ENCODE measurements at places on chromosomes 16 and 17.

DNA sequence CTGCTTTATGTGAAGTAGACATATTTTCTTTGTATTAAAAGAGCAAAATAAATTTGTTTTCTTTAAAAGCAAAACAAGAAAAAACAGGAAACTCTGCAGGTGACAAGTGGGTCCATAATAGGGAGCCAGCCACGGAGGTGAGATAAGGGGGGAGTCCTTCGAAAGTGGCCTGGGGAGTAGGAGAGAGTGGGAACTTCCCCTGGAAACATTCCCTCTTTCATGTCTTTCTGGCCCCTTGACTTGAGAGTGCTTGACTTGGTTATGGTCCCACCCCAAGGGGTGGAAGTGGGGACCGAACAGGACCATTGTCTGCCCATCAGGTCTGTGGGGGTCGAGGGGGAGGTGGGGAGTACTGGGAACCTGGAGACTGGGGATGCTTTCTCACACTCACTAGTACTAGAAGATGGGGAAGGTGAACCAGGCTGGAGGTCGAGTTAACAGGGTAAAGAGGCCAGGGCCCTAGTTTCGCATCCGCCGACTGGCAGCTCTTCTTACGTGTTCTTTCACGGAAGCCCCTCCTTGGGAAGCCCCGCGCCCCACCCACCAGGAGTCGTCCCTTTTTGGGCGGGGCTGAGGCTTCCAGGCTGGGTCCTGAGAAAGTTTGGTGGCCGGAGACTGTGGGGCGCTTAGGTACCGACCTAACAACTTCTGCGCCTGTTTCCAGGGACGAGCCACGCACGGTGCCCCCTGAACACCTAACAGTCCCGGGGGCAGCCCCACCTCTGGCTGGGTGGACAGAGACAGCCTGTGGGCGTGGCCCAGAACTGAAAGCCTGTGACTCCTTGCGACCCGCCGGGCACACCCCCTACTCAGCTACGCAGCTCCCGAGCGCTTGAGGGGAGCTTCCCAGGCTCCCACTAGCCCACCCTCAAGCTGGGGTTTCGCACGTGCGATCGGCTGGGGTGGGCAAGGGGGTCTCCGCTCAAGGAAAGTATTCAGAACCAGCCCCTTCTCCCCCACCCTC lies 790 bp downstream of the TRADD start:
- peak; percentile 32 for DNase-seq

GRCh38 chr17:64200080-64201032 lies 62.7 kb downstream of the TEX2 start:
- DNase-seq, result peak; percentile 10

GRCh38 chr17:16293931-16294330 lies 59.3 kb downstream of the CENPV start:
- DNase-seq, result no peak

GRCh38 chr17:50585346-50585745 lies 24.8 kb downstream of the CACNA1G start:
- DNase-seq, result no peak

DNA sequence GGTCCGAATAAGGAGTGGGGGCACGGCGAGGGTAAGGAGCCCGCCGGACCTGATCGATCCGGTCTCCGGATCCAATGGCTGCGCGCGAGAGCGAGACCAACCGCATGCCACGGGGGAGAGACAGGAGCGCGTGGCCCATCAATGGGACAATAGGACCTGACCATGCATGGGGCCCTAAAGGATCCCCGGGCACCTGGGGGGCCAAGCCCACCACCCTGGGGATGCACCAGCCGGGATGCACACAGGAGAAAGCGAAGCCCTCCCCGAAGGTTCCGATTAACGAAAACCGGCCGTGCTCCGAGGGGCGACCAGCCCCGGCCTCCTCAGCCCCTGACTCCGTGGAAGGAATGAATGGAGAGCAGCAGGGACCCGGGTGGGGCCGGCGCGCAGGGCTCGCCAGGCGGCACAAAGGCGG lies 525 bp downstream of the JPT1 start:
- DNase-seq, result no peak

DNA sequence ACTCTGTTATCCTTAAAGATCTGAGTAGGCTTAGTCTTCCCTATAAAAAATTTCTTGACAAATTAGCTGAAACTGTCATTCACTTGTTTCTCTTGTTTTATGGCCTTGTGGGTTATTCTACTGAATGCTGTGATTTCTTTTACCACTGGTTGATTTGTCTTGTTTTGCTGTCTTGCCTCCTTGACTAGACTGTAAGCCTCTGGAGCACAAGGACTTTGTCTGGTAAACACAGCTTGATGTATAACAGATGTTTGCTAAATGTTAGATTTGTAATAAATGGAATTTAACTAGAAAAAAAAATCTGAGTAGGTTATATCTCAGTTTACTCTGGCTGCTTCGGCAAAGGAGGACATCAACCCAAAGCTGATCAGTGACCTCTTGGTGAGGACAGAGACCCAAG lies 21.6 kb downstream of the VAC14 start:
- DNase-seq, result no peak

GRCh38 chr16:57821149-57821971 lies 19.1 kb upstream of the KIFC3 start:
- DNase-seq, result no peak

GRCh38 chr17:29150161-29150560 lies 30.0 kb downstream of the MYO18A start:
- no peak for DNase-seq

GRCh38 chr16:48350736-48351135 lies 34.5 kb downstream of the SIAH1 start:
- DNase-seq, result no peak

- DNase-seq, result no peak
These were observed 3.0 kb downstream of the TNK1 start for GRCh38 chr17:7383742-7384488.

DNA sequence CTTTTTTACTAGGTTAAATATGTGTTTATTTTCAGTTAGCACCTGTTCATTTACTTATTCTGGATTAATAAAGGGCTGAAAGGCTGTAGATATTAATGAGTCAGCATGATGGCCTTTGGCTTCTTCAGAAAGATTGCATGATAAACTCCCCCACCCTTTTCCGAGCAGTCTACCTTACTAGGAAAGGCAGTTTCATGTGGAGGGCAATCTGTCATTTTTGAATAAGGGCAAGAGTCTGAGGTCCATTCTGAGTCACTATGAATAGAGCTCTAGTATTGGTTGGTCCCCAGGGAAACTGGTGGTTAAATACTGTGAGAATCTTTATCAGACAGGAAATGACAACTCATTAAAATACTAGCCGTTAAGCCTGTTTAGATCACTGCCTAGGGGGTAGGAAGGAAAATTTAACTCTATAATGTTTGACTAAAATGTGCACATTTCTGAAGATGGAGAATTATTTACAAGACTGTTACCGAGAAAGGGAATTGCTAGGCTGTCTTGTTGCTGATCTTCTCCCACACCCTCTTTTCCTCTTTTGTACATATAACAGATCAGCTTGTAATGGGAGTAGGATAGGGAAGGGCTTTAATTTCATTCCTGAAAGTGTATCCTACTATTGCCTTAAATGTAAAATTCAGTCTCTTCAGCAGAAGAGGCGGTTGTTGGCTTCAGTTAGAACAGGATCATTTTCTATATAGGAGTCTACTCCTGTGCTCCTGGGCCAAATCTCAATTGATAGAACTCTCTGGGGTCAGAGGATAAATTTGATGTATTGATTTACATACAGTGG lies 63.3 kb downstream of the TUBD1 start:
- DNase-seq, result peak; percentile 42

DNA sequence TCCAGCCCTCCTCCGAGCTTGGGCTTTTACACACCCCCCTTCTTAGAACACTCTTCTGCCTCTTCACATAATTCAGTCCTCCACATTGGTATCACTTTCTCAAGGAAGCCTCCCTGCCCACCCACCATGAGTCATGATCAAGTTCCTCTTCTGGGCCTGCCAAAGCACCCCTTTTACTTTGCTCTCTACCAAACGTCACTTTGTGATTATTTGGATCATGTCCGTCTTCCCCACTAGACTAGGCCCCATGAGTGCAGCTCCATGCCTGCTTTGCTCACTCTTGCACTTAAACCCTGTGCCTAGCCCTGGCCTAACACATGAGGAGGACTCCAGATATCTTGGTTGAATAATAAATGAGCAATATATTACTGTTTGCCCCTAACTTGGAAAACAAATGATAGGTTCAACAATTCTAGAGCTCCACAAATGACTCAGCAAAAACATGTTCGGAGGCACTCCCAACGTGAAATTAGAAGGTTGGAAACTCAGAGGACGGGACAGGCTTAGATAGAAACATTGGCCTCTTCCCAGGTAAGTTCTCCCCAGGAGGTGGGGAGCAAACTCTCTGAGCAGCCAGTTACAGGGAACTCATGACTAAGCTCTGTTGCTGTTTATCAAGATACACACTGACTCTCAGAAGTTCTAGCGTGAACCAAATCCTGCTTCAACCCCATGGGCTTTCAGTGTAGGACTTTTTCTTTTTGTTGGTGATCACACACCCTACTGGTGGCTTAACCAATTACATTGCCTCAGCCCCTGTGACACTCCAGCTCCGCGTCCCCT lies 28.3 kb downstream of the G6PC1 start:
- no peak for DNase-seq

GRCh38 chr16:68287276-68288251 lies 23.2 kb downstream of the SLC7A6OS start:
- DNase-seq, result no peak

GRCh38 chr17:51618476-51618875 lies 358.1 kb downstream of the UTP18 start:
- DNase-seq, result no peak

DNA sequence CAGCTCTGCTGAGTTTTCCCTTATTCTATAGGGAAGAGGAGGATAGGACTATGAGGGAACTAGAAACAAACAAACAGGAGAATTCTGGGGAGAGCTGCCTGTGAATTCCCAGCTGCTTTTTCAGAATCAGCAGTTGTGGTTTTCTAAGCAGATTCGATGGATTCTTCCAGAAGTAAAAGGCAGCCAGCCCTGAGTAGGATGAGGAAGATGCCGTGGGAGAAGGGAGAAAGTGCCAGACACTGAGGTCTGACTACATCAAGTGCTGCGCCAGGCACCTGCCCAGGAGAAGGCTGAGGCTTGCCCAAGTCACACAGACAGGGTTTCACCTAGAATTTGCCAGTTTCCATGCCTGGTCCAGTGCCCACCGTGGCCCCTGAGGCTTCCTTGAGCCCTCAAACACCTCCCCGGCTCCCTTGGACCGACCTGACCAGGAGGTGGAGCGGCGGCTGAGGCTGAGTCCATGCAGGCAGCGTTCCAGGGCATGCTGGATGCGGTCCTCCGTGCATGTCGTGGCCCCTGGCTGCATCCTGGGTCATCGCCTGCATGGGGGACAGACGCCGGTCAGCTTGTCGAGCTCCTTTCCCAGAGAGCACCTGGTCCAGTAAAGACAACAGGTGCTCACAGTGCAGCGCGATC lies 43.6 kb upstream of the PIK3R6 start:
- DNase-seq, result no peak

GRCh38 chr16:23302045-23302956 lies at the start of gene SCNN1B:
Gene SCNN1B, plus strand, starts transcription at chr16:23302302. Its CDS starts 46,298 bp downstream, at chr16:23348600.
- DNase-seq, result peak; percentile 51

DNA sequence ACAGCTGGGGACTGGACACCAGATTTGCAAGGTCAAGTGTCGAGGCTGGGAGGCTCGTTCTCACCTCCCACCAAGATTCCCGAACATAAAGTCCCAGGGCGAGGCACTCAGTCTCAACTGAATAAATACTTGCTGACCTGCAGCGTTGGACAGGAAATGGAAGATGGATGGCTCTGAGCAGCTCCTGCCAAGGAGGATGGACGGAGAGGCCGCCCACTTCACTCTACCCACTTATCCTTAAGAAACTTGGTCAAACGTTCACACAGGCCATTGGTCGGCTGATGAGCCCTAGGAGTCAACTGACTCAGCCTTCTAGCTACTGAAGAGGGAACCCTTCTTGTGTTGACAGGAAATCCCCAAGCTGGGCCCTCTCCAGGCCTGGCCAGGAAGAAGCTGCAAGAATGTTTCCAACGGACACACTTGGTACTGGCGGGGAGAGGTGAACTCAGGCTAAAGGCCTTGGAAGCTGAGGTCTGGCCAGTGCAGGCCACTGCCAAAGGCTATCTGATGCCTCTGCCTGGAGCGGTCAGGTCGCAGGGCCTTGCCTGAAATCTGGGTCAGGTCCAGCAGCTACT lies 50.0 kb downstream of the VAC14 start:
- no peak for DNase-seq

DNA sequence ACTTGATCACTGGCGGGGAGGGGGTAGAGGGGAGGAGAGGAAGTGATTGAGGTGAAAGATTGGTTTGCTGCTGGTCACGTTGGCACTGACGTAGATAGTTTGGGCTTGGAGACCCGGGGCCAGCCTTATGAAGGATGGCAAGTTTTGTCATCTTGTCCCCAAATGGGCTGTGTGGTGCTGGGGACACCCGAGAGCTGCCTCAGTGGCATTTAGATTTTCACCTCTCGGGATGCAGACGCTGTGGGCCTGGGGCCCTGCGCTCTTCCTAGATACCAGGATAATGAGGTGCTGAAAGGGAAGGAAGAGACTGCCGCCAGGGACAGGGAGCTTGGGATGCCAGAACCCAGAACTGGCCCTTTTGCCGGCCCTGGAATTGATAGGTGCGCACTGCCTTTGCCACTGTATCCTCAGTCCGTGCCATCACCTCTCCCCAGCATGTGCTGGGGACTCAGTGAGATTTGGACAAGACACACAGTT lies 1.4 kb upstream of the SOCS3 start:
- DNase-seq, result no peak

All from NCI-H2171 treated with DMSO at 0.1 percent for 48 hours (cell line).